Cerebellum (tissue), 4 donors: ENCODE measurements at places on chromosomes 4 and X. TPM values are rescaled to one million over a fixed set of nuclear protein-coding genes. Genes with fewer than 3 reads are reported as not detected.
A peak's percentile ranks its signal among the peaks of the same experiment; 100 is the strongest.

DNA sequence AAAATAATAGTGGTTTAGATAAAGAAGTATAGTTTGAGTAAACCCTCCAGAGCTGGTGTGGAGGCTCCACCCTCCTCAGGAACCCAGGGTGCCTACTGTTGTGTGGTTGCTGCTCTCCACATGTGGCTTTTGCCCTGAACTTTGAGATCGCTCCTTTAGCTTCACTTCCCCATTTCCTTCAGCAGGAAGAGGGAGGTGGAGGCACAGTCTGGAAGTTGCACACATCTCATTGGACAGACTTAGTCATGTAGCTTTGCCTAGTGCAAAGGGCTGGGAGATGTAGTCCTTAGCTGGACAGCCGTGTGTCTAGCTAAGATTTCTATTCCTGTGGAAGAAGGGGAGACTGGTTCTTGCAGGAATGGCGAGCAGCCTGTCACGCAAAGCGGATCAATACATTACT is 37.9 kb downstream of the RGS12 start:
- no peak for DNase-seq

DNA sequence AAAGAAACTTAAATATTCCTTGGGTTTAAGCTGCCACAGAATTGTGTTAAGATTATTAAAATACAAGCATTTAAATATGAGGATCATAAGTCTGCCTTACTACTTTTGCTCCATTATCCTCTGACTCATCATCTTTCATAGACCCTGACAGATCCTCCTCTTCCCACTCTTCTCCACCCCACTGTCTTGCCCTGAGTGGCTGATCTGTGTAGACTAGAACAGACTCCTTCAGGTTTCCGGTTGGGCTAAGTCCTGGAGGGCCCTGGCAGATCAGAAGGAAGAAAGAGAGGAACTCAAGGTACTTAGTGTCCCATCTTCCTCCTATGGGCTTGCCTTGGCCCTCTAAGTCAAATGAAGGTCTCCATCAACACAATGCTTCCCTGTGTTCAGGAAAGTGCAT is 30.7 kb downstream of the PALLD start:
- DNase-seq = no peak

GRCh38 chr4:150323406-150324325 is 245.4 kb downstream of the DCLK2 start:
- no peak for DNase-seq

DNA sequence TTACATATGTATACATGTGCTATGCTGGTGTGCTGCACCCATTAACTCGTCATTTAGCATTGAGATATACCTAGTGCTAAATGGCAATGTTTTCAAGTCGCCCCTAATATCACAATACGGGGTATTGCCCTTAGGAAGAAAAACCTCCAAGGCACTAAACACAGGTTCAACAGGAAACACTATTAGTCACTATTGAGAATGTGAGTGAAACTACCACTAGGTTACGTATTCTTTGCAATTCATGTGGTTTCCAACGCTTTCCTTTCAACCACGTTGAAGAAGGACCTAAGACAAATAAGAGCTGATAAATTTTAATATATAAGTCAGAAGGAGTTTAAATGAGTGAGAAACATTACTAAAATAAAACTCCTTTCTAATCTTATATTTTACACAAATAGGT is 134.7 kb upstream of the SPANXN4 start:
- DNase-seq = no peak

TRPC3 gene
- 88.6 TPM for total RNA-seq

ADH1C gene
- total RNA-seq = 1.1 TPM

- no peak for DNase-seq
Measured at GRCh38 chrX:31350808-31351074, 278.9 kb upstream of the FTHL17 start.

GRCh38 chr4:186554539-186554913 is 841 bp downstream of the MTNR1A start:
- peak; percentile 39 for DNase-seq

SNX25 gene
- total RNA-seq = 27.7 TPM

- no peak for DNase-seq
Measured at GRCh38 chr4:86657910-86658309, 63.8 kb downstream of the PTPN13 start.

PABPC5 gene
- 11.0 TPM for total RNA-seq

KDR gene
- total RNA-seq = 17.7 TPM

GRCh38 chr4:8373973-8374545 is 66.5 kb downstream of the ACOX3 start:
- DNase-seq = no peak
